Stimulated activated CD4-positive, alpha-beta T cell treated with anti-CD3 and anti-CD28 coated beads, Interleukin-12 subunit alpha, Interleukin-12 subunit beta, amount 100 ng/mL, for 4 hours (primary cell): ENCODE measurements at places on chromosomes 12 and 14.

DNA sequence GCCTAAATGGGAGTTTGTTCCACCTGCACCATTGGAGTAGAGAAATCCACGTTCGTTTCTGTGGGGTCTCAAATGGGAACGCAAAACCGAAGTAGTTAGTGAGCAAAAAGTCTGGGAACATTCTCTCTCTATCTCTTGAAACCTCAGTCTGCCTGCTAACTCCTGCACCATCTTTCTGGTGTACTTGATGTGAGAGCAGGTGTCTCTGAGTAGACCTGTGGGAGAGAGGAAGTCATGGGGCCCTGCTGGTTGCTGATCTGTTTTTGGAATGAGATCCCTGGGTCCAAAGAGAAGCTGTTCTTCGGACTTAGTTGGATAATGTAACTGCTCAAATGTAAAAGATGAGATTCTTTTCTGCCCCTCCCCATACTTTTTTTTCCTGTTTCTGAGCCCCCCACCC is 57.3 kb downstream of the MAX start:
- no peak for DNase-seq

- DNase-seq: no peak
Observed at GRCh38 chr14:45649051-45649450, 396.0 kb upstream of the MIS18BP1 start.

- no peak for DNase-seq
Observed at GRCh38 chr12:92571844-92572543, 130.8 kb upstream of the PLEKHG7 start.

DNA sequence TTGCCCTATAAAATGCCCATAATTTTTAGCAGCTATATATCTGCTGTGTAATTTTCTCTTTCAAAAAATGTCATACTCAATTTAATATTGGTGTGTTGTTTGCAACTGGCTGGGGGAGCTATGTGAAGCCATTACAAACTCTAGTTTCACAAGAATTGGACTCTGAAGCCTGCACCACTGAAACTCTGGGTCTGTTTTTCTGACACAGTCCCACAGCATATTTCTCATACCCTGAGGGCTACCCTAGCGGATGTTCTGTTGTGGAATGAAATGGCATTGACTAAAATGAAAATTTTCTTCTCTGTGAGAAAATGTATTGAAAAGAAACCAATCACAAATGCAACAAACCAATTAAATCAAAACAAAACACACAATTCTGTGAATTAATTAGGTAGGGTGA is 284.6 kb upstream of the NPAS3 start:
- DNase-seq: no peak

GRCh38 chr12:6548966-6549683 is 6.7 kb downstream of the IFFO1 start:
- no peak for DNase-seq

DNA sequence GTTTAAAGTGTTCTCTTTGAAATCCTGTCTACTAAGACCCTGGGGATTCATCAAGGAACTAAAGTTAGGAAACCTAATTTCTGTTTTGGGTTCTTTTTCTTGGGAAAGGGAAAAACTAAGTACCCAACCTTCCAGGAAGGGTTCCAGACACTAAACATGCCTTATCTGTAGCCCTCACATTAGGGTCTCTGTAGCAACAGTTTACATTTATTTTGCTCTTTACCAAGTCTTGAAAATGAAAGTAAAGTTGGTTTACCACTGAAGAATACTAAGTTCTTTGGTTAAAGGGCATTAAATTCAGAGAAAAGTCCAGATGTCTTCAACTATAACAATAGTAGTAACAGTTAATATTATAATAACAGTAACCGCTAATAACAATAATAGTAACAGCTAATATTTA is 207.5 kb upstream of the CDKN3 start:
- no peak for DNase-seq

DNA sequence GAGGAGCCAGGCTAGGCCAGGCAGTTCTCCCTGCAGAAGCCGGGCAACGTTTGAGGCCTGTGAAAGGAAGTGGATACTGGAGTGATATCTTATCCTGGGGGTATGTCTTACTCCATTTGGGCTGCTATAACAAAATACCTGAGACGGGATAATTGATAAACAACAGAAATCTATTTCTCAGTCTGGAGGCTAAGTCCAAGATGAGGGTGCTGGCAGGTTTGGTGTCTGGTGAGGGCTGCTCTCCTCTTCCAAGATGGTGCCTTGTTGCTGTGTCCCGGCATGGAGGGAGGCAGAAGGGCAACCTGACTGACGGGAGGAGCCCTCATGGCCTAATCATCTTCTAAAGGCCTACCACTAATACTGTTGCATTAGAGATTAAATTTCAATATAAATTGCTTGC is 15.7 kb upstream of the GALNT6 start:
- DNase-seq: no peak

GRCh38 chr12:104686196-104686595 is 229.4 kb downstream of the CHST11 start:
- DNase-seq: no peak

GRCh38 chr12:3263939-3264922 is 187.1 kb downstream of the TSPAN9 start:
- DNase-seq: no peak

- no peak for DNase-seq
Observed at GRCh38 chr12:34394211-34395055, 372.1 kb downstream of the ALG10 start.

DNA sequence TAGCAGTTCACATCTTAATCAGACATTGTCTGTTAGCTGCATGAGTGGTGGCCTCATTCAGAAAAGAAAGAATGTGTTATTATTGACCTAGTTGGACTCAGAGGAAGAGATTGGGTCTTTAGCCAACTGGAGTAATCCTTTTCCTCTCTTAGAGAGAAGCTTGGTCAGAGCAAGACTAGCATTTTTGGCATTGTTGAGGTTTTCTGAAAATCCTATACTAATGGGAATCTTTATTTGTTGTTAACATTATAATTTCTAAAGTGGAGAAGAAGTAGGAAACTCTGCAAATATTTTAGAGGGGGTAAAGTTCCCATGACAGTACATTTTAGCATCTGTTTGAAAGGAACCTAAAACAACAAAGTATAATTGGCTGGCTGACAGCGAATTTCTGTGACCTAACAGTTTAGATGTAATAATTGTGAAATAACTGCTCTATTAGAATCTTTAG is 9.7 kb downstream of the TOX4 start:
- no peak for DNase-seq

GRCh38 chr14:49962621-49963020 is 69.7 kb downstream of the ARF6 start:
- DNase-seq: peak; percentile 55

- DNase-seq: no peak
Observed at GRCh38 chr14:28571636-28572035, 195.0 kb upstream of the FOXG1 start.

- no peak for DNase-seq
Observed at GRCh38 chr14:34930591-34931091, 52.2 kb upstream of the SRP54 start.

DNA sequence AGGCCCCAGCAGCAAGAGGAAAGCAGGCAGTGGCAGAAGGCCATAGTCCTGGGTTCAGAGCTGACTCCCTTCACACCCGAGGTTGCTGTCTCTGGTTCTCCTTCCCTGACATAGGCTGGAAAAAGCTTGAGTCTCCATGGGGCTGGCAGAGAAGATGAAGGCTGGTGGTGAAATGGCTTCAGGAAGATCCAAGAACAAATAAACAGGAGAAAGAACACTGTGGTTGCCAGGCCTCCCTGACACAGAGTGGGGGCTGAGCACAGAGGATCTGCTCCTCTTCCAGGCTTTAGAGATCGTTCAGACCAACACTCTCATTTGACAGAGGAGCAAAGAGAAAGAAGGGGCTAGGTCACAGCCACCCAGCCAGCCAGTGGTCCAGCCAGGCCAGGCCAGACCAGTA is 14.3 kb downstream of the HDAC7 start:
- no peak for DNase-seq

DNA sequence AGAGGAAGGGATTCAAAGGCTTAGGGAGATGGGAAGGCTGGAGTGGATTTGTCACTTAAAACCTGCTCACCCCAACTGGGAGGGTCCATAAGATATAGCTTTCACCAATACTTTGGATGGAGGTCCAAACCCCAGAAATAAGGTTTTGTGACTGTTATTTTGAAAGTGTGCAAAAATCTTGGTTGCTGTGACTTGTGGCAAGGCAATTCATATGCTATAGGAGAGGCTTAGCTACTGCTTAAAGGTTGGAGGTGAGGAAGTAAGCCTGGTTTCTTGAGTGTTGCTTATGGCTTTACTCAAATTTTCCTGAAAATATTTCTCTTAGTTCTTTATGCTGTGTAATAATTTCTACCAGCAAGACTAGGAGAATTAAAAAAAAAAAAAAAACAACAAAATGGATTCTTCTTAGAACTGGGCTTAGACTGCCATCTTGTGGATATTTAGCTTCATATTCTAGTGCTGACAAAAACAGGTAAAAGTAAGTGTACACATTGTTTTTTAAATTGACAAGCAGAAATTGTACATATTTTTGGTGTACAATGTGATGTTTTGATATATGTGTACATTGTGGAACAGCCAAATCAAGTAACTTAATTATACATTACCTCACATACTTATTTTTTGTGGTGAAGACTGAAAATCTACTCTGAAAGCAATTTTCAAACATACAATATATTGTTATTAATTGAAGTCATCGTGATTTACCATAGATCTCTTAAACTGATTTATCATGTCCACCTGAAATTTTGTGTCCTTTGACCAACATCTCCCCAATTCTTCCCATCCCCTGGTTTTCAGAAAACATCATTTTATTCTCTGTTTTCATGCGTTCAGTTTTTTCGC is 23.0 kb downstream of the PDE6H start:
- no peak for DNase-seq

- DNase-seq: no peak
Observed at GRCh38 chr14:102262929-102263462, 42.0 kb downstream of the MOK start.

DNA sequence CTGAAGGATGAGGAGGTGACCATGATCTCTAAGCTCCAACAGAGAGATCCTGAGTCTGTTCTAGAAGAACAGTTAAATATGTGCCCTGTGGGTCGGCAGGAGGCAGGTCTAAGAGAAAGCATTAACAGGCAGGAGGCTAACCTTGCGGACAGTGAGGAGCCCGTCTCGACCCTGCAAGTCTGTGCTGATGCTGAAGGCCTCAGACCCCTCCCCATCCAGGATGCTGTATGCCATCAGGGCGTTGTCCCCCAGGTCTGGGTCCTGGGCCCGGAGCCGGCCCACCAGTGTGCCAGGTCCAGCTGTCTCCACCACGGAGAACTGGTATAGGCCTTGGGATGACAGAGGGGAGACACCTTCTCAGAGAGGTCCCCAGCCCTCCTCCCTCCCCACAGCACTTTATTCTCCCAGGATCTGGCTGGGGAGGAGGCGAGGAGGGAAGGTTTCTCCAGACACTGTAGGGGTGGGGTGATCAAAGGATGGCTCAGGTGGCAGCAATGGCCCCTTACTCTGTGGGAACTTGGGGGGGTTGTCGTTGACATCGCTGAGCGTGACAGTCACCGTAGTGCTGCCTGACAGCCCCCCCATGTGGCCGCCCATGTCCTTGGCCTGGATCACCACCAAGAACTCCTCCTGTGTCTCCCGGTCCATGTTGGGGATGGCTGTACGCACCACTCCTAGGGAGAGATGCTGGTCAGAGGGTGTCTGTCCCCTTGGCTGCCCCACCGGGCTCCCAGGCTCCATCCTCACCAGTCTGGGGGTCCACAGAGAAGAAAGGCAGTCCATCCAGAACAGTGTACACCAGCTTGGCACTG is 3.1 kb downstream of the CDH24 start:
- DNase-seq: peak; percentile 21

- DNase-seq: no peak
Observed at GRCh38 chr14:21097636-21098075, 799 bp downstream of the ZNF219 start.

GRCh38 chr12:127726671-127727315 is 540.2 kb upstream of the TMEM132C start:
- no peak for DNase-seq

DNA sequence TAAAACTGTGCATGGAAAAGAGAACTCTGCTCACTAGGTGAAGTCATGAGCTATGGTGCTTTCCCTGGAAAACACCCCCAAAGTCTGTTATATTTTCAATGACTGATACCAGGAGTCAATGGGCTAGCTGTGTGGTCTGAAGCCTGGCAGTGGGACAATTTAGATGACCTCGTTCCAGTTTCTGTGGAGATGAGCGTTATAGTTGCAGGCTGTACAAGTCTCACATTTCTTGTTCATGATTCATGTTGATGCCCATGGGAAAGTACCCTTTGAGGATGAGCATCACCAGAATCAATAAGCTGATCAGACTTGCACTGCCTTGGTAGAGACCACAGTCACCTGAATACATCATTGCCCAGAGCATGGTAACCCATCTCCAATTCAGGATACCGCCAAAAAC is 70.7 kb downstream of the NOVA1 start:
- DNase-seq: no peak

- no peak for DNase-seq
Observed at GRCh38 chr14:39109893-39110715, 4.0 kb upstream of the GEMIN2 start.

- no peak for DNase-seq
Observed at GRCh38 chr12:114693059-114693531, 9.1 kb upstream of the TBX3 start.

- no peak for DNase-seq
Observed at GRCh38 chr12:108597559-108598471, at the start of gene TMEM119. Gene TMEM119, minus strand, starts transcription at chr12:108598084. Its CDS starts 5,701 bp downstream, at chr12:108592383.

- no peak for DNase-seq
Observed at GRCh38 chr14:85241022-85241855, 288.7 kb upstream of the FLRT2 start.

DNA sequence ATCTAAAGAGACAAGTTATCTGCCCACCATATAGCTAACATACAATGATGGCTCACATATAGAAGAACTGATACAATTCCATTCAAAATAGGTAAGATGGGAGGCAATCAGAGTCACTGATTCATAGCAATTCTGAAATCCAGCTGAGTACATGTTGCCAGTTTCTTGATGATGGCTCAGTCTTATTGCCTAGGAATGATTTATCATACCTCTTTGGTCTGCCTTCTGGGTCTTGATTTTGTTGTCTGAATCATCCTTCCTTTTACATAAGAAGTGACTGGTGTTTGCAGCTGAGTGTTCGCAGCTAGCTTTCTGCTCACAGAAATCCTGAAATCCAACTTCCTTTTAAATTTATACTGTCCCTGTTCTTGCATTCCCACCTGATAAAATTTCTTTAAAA is 463.2 kb upstream of the MGAT4C start:
- DNase-seq: no peak

- DNase-seq: no peak
Observed at GRCh38 chr12:81520064-81520945, 238.8 kb downstream of the PPFIA2 start.

- no peak for DNase-seq
Observed at GRCh38 chr12:107684029-107684795, 1.4 kb upstream of the PWP1 start.

- no peak for DNase-seq
Observed at GRCh38 chr14:90624732-90625400, 191.4 kb downstream of the TTC7B start.

- DNase-seq: no peak
Observed at GRCh38 chr12:7493006-7493405, 10.6 kb downstream of the CD163 start.

DNA sequence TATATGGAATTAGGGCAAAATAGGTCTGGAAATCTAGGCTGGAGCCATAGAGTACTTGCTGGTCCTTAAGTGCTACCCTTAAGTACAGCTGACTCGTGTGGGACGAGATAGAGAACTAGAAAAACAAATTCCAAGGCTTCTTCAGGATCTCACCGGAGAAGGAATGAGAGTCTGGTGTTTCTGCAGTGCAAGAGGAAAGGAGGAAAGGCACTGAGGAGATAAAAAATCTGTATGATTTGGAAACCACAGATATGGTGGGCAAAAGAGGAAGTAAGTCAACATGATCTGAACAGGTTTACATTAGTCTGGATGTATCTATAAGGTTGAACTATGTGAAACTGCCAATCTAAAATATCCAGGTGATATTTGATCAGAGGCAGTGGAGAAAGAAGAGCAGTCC is 134.4 kb upstream of the SOX5 start:
- DNase-seq: no peak
